SJSA1 (cell line): ENCODE measurements at places on chromosomes 7 and 10. TPM values are rescaled to one million over a fixed set of nuclear protein-coding genes. Genes with fewer than 3 reads are reported as not detected.

GRCh38 chr10:101161494-101162299 lies 30.6 kb downstream of the TLX1 start:
- H3K27me3 ChIP-seq = peaks cover 45% of the 10 kb centered on the region
- H3K36me3 ChIP-seq = no peaks in the 10 kb centered on the region
- peak; percentile 56 for DNase-seq
- no peak overlapping the region for H3K4me3 ChIP-seq

- peak overlapping the region; percentile 83 for H3K27ac ChIP-seq
- H3K4me3 ChIP-seq = peak overlapping the region; percentile 30
- no peaks in the 10 kb centered on the region for H3K36me3 ChIP-seq
- peaks cover 14% of the 10 kb centered on the region for H3K4me1 ChIP-seq
Measured at GRCh38 chr7:7157177-7157886, 25.0 kb upstream of the C1GALT1 start.

DNA sequence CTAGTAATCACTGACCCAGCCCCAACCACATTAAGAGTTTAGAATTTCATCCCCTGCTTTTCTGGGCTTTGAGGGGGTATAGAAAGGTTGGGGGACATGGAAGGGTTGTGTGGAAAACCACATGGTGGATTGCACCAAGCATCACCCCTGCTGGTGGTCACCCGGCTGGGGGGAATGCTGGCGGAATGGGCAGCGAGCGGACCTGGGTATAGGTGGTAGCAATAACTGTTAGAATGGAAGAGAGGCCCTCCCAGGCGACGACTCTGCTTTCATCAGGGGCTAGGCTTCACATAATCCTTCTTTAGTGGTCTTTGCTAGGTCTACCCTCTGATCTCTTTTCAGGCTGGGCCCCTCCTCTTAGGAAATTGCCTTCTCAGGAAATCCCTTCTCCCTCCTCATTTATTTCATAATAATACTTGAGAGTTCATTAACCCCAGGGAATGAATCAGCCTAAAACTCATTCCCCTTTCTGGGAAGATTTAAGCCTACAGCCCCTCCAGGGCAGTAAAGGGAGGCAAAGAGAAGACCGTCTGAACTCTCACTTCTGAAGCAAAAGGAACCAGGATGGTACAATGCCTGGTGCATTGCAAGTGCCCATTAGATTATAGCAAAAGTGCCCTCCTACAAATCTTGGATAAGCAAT lies 90.7 kb upstream of the LEP start:
- no peak overlapping the region for H3K27ac ChIP-seq
- no peaks in the 10 kb centered on the region for H3K36me3 ChIP-seq
- DNase-seq = no peak
- H3K27me3 ChIP-seq = peaks cover 7% of the 10 kb centered on the region

The SLC13A1 gene
- total RNA-seq = 0.09 and 0.84 TPM in 2 replicates

DNA sequence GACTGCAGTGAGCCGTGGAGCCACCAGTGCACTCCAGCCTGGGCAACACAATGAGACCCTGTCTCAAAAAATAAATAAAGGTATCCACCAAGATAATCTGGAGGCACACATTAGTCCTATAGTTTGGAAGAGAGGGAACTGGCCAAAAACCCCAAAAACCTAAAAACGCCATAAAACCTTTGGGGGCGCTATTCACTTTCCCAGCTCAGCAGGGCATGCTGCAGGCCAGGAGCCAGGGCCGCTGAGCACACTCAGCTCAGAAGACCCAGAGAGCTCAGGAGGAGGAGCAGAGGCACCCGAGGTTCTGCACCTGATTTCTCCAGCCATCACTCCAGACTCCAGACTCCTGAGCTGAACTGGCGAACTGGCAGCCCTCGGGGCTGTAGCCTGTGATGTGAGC lies 167.2 kb upstream of the IMMP2L start:
- no peak for DNase-seq
- no peak overlapping the region for H3K27ac ChIP-seq
- no peak overlapping the region for H3K4me3 ChIP-seq
- H3K36me3 ChIP-seq = no peaks in the 10 kb centered on the region
- H3K27me3 ChIP-seq = 0 out of 2 replicates have a peak, but pooled peaks cover 4% of the 10 kb centered on the region

GRCh38 chr7:2248984-2249694 lies 7.1 kb downstream of the NUDT1 start:
- peak; percentile 84 for DNase-seq
- no peak overlapping the region for H3K4me3 ChIP-seq
- H3K27me3 ChIP-seq = no peaks in the 10 kb centered on the region
- peak overlapping the region; percentile 59 for H3K27ac ChIP-seq
- peaks cover 22% of the 10 kb centered on the region for H3K36me3 ChIP-seq
- peaks cover 24% of the 10 kb centered on the region for H3K4me1 ChIP-seq

DNA sequence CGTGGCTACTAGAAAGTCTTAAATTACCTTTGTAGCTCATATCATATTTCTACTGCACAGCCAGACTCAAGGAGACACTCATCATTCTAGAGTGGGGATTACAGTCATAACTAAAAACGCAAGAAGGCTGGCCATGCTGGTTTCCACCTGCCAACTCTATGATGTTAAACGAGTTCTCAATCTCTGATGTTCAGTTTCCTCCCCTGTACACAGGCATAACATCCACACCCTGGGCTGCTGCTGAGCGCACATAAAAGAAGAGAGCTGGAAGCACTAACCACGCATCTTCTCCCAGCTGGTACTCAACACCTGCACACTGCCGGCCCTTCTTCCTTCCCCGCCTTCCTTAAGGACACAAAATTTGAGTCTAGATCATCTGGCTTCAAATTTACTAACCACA lies 60.5 kb downstream of the SORBS1 start:
- H3K4me3 ChIP-seq = no peak overlapping the region
- no peaks in the 10 kb centered on the region for H3K36me3 ChIP-seq
- no peaks in the 10 kb centered on the region for H3K4me1 ChIP-seq
- H3K27me3 ChIP-seq = peaks cover 2% of the 10 kb centered on the region; the same call in 1 of the 2 replicates

- H3K4me1 ChIP-seq = no peaks in the 10 kb centered on the region
- no peak overlapping the region for H3K4me3 ChIP-seq
- no peaks in the 10 kb centered on the region for H3K36me3 ChIP-seq
- no peaks in the 10 kb centered on the region for H3K27me3 ChIP-seq
- H3K27ac ChIP-seq = no peak overlapping the region
Measured at GRCh38 chr7:39399986-39400385, 166.2 kb upstream of the YAE1 start.

The AOAH gene
- 0.61 TPM in 1 of 2 replicates, not detected in the other for total RNA-seq

GRCh38 chr10:43078175-43078985 lies 1.5 kb downstream of the RET start:
- H3K27ac ChIP-seq = no peak overlapping the region
- H3K36me3 ChIP-seq = no peaks in the 10 kb centered on the region
- H3K27me3 ChIP-seq = peaks cover 35% of the 10 kb centered on the region
- no peaks in the 10 kb centered on the region; the same call in 1 of the 2 replicates for H3K4me1 ChIP-seq

DNA sequence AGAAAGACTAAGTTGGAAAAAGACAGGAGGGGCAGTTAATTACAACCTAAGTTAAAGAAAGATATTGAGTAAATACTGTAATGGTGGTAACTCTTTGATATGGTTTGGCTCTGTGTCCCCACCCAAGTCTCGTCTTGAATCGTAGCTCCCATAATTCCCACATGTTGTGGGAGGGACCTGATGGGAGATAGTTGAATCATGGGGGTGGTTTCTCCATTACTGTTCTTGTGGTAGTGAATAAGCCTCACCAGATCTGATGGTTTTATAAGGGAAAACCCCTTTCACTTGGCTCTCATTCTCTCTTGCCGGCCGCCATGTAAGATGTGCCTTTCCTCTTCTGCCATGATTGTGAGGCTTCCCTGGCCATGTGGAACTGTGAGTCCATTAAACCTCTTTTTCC lies 143.8 kb downstream of the GRK5 start:
- H3K4me1 ChIP-seq = no peaks in the 10 kb centered on the region
- H3K27me3 ChIP-seq = no peaks in the 10 kb centered on the region
- peaks cover 5% of the 10 kb centered on the region for H3K36me3 ChIP-seq
- no peak overlapping the region for H3K4me3 ChIP-seq
- no peak for DNase-seq

DNA sequence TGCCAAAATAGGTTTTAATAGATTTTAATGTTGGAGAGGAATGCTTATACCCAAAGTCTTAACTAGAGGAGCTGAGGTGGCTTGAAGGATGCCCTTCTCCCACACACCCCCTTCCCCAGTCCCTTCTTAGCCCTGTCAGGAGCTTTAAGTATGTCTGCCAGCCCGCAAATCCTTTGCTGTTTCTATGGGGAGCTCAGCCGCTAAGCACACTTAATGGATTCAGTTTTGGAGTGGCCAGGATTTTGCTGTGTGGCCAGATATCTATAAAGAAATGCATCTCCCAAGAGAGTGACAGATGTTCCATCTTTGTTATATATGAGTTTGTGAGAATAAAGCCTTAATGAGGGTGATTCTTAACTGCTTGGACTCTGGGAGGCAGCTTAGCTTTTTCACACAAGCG lies 152.9 kb upstream of the ZNF32 start:
- no peak for DNase-seq
- H3K4me1 ChIP-seq = no peaks in the 10 kb centered on the region
- H3K27ac ChIP-seq = no peak overlapping the region
- H3K27me3 ChIP-seq = peaks cover 5% of the 10 kb centered on the region; the same call in 1 of the 2 replicates
- no peaks in the 10 kb centered on the region for H3K36me3 ChIP-seq
